Spleen (tissue), 13 donors: ENCODE measurements at places on chromosomes 4 and X. TPM values are rescaled to one million over a fixed set of nuclear protein-coding genes. Genes with fewer than 3 reads are reported as not detected.

DNA sequence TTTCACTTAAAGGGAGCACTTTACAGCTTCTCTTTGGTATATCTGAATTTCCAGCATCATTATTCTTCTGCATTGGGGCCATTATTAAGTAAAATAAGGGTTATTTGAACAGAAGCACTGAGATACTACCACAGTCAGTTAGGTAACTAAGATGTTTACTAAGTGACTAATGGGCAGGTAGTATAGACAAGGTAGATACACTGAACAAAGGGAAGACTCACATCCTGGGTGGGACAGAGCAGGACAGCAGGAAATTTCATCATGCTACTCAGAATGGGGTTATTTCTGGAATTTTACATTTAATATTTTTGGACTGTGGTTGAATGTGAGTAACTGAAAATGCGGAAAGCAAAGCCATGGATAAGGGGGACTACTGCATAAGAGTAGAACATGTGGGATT is 316.0 kb downstream of the CCSER1 start:
- H3K4me3 ChIP-seq: no peak overlapping the region
- H3K27me3 ChIP-seq: no peaks in the 10 kb centered on the region
- no peak for DNase-seq
- no peaks in the 10 kb centered on the region for H3K36me3 ChIP-seq
- no peak overlapping the region for H3K27ac ChIP-seq
- no peaks in the 10 kb centered on the region for H3K4me1 ChIP-seq

GRCh38 chr4:77731656-77732055 is 87.5 kb downstream of the CNOT6L start:
- peaks cover 62% of the 10 kb centered on the region for H3K36me3 ChIP-seq
- no peak overlapping the region for H3K4me3 ChIP-seq
- no peaks in the 10 kb centered on the region for H3K27me3 ChIP-seq
- H3K4me1 ChIP-seq: peaks cover 46% of the 10 kb centered on the region
- no peak for DNase-seq
- peak overlapping the region; percentile 21 for H3K27ac ChIP-seq

DNA sequence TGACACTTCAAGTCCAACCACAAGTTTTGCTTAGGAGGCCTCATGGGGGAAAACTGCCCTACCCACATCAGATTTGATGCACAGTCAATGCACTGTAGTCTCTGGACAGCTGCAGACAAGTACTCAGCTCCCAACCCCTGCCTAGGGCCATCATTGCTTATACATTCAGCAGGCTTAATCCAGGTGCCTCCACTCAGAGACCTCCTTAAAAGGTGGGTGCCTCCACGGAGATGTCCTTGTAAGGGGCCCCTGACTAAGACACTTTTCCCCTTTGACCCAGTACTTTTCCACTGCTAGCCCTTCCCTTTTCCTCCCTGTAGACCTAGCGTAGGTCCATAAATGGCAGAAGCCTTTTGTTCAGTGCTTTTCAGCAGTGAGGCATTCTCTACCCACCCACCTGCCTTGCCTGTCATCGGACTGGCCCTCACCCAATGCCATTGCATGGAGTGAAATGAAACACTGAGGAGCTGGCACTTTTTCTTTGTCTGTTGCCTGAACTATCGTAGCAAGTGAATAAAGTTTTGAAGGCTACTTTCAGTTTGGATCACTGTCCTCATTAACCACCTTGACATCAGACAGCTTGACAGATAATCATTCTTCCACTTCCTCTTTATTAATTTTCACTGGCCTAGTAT is 23.8 kb upstream of the PLK4 start:
- H3K36me3 ChIP-seq: no peaks in the 10 kb centered on the region
- no peak overlapping the region for H3K27ac ChIP-seq
- no peak for DNase-seq

- no peaks in the 10 kb centered on the region for H3K36me3 ChIP-seq
- H3K4me1 ChIP-seq: no peaks in the 10 kb centered on the region
- DNase-seq: no peak
- H3K4me3 ChIP-seq: no peak overlapping the region
- H3K27me3 ChIP-seq: no peaks in the 10 kb centered on the region
Observed at GRCh38 chr4:153748378-153748777, 11.4 kb downstream of the RNF175 start.

- no peak overlapping the region for H3K4me3 ChIP-seq
- H3K4me1 ChIP-seq: no peaks in the 10 kb centered on the region
- no peak for DNase-seq
- no peaks in the 10 kb centered on the region for H3K27me3 ChIP-seq
Observed at GRCh38 chr4:138918169-138918869, 97.3 kb upstream of the NOCT start.

The MAGEA4 gene
- not detected for polyA plus RNA-seq

The SPIN2A gene
- 0.61 TPM for polyA plus RNA-seq
